Upper lobe of left lung (tissue), 6 donors: ENCODE measurements at places on chromosomes 6 and 20. TPM values are rescaled to one million over a fixed set of nuclear protein-coding genes. Genes with fewer than 3 reads are reported as not detected.

DNA sequence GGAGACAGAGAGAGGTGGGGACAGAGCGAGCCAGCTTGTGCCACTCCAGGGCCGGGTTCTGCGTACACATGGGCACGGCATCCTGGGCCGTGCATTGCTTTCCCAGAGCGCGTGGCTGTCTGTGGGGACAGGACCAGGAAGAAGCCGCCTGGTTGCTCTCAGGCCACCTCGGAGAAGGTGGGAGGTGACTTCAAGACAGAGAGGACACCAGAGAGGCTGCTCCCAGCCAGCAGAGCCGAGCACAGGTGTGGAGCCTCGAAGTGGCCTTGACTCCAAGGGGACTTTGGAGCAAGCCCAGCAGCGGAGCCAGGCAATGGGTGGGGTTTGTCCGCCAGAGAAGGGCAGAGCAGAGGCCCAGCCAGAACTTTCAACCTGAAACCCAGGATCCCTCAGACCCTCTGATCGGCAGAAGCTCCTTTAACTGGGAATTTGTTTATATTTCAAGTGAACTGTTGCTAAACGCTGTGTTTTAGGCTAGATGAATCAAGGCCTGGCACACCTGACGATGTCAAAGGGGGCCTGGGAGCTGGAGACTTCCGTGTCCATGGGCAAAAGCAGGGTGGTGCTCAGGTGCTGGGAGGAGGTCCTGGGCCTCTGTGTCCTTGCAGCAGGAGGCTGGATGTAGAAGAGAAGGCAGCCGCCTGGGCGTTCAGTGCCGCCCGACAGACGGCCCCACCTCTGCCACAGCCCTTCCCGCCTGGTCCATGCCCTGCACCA, 262.1 kb downstream of the DLL1 start:
- H3K4me3 ChIP-seq, result no peak overlapping the region
- DNase-seq, result peak; percentile 44
- peaks cover 18% of the 10 kb centered on the region for H3K4me1 ChIP-seq
- H3K36me3 ChIP-seq, result no peaks in the 10 kb centered on the region
- no peak overlapping the region for H3K27ac ChIP-seq
- H3K27me3 ChIP-seq, result no peaks in the 10 kb centered on the region

- H3K4me3 ChIP-seq, result no peak overlapping the region
- peaks cover 75% of the 10 kb centered on the region for H3K36me3 ChIP-seq
- H3K27me3 ChIP-seq, result no peaks in the 10 kb centered on the region
- H3K4me1 ChIP-seq, result no peaks in the 10 kb centered on the region
These were observed 20.5 kb downstream of the RNF114 start for GRCh38 chr20:49956689-49957088.

DNA sequence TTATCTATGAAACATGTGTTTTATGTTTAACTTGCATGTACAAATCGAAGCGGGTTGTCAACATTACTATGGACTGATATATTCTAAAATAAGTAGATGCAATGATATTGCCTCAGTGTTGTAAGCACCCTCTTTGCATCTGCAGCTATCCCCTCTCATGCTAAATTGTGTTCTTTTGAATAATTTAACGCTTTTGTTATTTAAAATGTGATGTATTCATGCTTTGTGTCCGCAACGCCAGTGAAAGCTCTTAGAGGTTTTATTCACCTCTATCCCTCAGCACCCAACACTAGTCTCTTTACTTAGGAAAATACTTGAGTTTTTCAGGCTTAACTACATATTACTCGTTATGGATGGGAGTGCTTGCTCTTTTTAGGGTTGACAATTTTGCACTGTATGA, 173.7 kb upstream of the ID4 start:
- H3K27me3 ChIP-seq, result no peaks in the 10 kb centered on the region
- H3K4me1 ChIP-seq, result no peaks in the 10 kb centered on the region
- H3K27ac ChIP-seq, result no peak overlapping the region
- no peak overlapping the region for H3K4me3 ChIP-seq
- H3K36me3 ChIP-seq, result no peaks in the 10 kb centered on the region

- peaks cover 35% of the 10 kb centered on the region for H3K4me1 ChIP-seq
- no peak overlapping the region for H3K4me3 ChIP-seq
- H3K36me3 ChIP-seq, result no peaks in the 10 kb centered on the region
- H3K27ac ChIP-seq, result no peak overlapping the region
- no peaks in the 10 kb centered on the region for H3K27me3 ChIP-seq
These were observed 23.1 kb downstream of the STK35 start for GRCh38 chr20:2124564-2125213.

GRCh38 chr20:434661-435419, 26.7 kb downstream of the RBCK1 start:
- no peak overlapping the region for H3K27ac ChIP-seq
- H3K4me3 ChIP-seq, result no peak overlapping the region
- H3K27me3 ChIP-seq, result no peaks in the 10 kb centered on the region
- peaks cover 93% of the 10 kb centered on the region for H3K36me3 ChIP-seq
- peaks cover 22% of the 10 kb centered on the region for H3K4me1 ChIP-seq

GRCh38 chr6:43699564-43700186, 12.1 kb upstream of the MRPS18A start:
- H3K27me3 ChIP-seq, result no peaks in the 10 kb centered on the region
- H3K27ac ChIP-seq, result peak overlapping the region; percentile 52
- H3K36me3 ChIP-seq, result no peaks in the 10 kb centered on the region
- DNase-seq, result peak; percentile 59
- H3K4me3 ChIP-seq, result no peak overlapping the region
- peaks cover 58% of the 10 kb centered on the region for H3K4me1 ChIP-seq

DNA sequence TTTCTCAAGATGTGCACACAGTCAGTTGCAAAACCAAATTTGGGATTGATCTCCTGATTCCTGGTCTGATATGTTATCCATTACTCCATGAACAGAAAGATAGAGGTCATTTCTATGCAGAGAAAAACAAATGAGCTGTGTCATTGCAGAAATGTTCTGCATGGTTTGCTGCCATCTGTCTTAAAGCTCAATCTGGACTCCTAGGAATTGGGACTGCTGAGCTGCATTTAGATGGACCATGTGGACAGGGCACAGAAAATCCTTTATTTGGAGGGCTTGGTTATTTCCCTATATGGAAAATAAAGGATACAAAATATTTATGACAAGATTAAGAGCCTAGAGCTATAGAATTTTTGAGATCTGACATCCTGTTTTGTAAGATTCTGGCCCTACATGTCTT, 91.3 kb downstream of the ADGRB3 start:
- no peak overlapping the region for H3K4me3 ChIP-seq
- H3K36me3 ChIP-seq, result no peaks in the 10 kb centered on the region
- no peaks in the 10 kb centered on the region for H3K4me1 ChIP-seq
- no peak overlapping the region for H3K27ac ChIP-seq

DNA sequence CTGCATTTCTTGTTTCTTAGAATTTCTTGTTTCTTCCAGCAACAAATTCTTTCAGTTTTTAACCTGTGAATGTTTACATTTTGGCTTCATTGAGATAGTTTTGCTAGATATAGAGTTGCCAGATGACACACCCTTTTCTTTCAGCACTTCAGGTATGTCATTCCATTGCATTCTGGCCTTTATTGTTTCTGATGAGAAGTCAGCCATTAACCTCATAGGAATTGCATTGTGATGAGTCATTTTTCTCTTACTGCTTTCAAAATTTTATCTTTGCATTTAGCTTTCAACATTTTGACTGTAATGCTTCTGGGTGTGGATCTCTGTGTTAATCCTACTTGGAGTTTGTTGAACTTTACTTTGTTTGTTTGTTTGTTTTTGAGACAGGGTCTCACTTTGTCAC, 440.3 kb upstream of the HS3ST5 start:
- DNase-seq, result no peak
- no peak overlapping the region for H3K27ac ChIP-seq

- DNase-seq, result no peak
- no peaks in the 10 kb centered on the region for H3K4me1 ChIP-seq
- no peak overlapping the region for H3K27ac ChIP-seq
- no peak overlapping the region for H3K4me3 ChIP-seq
These were observed 150.2 kb downstream of the LAMA2 start for GRCh38 chr6:129033180-129033579.

DNA sequence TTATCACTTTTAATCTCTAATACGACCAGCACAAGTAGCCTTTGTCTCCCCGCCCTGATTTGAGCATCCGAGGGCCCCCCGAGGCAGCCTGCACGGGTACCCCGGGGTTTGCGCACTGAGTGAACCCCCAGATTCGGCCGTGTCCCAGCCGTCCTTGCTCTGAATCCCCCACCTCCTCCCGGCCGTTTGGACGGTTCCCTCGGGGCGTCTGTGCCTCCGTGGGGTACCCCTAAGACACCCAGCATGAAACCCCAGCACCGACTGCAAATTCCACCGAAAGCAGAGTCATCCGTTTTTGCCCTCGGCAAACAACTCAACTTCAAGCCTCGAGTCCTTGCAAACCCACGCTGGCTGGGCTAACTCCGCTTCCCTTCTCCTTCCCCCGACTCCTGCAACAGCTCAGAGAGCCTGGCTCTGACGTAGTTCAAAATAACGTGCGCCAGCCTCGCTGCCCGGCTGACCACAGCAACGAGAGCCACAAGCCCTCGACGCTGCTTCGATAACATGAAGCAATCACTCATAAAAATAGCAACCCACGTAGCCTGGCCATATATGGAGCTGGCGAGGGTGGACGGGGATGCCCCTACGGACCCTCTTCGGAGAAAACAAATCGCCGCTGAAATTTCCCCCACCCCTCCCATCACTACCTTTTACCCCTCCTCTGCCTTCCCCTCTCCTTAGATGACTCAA, 764 bp upstream of the SNAP25 start:
- H3K27ac ChIP-seq, result peak overlapping the region; percentile 70
- no peak for DNase-seq

DNA sequence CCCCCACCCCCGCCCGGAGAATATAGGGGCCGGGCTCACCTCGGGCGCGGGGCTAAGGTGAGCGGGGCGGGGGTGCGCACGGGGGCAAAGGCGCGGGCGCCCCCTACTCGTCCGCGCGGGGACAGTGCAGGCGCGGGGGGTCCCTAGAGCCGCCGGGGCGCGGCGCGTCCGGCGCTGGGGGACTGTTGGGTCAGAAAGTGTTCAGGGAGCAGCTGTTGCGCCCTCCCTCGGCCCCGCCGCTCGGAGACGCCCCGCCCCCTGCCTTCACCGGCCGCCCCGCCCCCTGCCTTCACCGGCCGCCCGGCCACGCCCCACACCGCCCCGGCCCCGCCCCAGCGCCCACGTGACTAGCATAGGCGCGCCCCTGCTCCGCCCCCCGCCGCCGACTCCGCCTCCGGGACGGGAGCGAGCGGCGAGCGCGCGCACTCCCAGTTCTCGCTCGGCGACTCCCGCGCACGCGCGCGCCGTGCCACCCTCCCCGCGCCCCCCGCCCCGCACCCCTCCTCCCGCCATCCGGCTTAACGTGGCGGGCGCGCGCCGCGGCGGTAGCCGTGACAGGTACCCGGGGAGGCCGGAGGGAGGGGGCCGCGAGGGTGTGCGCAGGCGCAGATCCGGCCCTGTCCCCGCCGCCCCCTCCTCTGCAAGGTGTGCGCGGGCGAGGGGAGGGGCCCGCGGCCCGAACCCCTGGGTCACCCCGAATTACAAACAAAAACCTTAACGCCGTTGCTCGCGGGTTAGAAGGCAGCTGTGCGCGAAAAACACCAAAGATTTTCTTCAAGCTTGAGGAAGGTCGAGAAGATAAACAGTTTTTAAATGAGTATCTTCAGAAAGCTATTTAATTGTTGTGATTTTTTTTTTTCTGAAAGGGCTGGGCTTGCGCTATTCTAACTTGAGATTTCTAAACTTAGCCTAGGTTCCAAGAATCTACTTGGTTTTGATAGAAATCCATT, 704 bp upstream of the ZNF217 start:
- H3K27me3 ChIP-seq, result no peaks in the 10 kb centered on the region
- H3K4me1 ChIP-seq, result peaks cover 10% of the 10 kb centered on the region
- H3K4me3 ChIP-seq, result peak overlapping the region; percentile 60

DNA sequence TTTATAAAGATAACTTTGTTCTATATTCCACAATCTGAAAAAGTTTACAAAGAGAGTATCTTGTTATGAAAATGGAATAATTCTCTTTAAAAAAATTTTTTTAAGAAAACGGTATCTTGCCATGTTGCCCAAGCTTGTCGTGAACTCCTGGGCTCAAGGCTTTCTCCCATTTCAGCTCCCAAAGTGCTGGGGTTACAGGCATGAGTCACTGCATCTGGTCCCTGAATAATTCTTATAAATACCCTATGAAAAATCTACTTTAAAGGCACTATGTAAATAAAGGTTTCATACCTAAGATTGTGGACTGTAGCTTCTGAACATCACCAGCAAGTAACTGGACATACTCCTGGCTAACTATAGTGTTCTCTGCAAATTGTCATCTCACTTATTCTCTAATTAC, 60.3 kb downstream of the SAMD3 start:
- no peaks in the 10 kb centered on the region for H3K4me1 ChIP-seq
- H3K36me3 ChIP-seq, result no peaks in the 10 kb centered on the region
- no peak overlapping the region for H3K27ac ChIP-seq
- DNase-seq, result no peak
- no peaks in the 10 kb centered on the region for H3K27me3 ChIP-seq

DNA sequence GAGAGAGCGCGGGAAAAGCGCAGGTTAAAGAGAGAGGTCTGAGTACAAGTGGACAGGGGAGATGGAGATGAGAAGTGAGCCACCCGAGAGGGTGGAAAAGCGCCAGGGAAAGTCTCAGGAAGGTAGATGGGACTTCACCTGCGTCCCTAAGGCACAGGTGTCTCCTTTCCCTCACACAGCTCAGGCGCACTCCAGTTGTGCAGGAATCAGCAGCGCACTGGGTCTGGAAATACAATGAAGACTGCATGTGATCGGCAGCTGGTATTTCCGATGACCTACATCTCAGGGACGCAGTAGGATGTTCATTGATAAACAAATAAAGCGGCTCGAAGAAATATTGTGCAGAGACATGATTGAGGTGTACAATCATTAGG, 432 bp upstream of the KHDRBS2 start:
- H3K4me3 ChIP-seq, result peak overlapping the region; percentile 45
- H3K27me3 ChIP-seq, result no peaks in the 10 kb centered on the region
- no peak for DNase-seq
- H3K4me1 ChIP-seq, result no peaks in the 10 kb centered on the region

- H3K4me1 ChIP-seq, result peaks cover 30% of the 10 kb centered on the region
- no peak overlapping the region for H3K4me3 ChIP-seq
- DNase-seq, result peak; percentile 55
- H3K27ac ChIP-seq, result peak overlapping the region; percentile 76
These were observed 6.7 kb downstream of the SNAI1 start for GRCh38 chr20:49989234-49990065.

Gene ALDH5A1
- total RNA-seq, result 21.1 TPM

Gene MUC21
- total RNA-seq, result 4.3 TPM

Gene MYLIP
- 38.6 TPM for total RNA-seq

Gene TPBG
- 28.3 TPM for total RNA-seq

Gene DCDC2
- total RNA-seq, result 7.8 TPM

Gene FILIP1
- 23.1 TPM for total RNA-seq

Gene KCNK16
- total RNA-seq, result not detected

Gene HAO1
- not detected for total RNA-seq

Gene CLPSL1
- total RNA-seq, result not detected

Gene MAN1A1
- 73.5 TPM for total RNA-seq

Gene SIRPB2
- 23.9 TPM for total RNA-seq

Gene APMAP
- 75.8 TPM for total RNA-seq
